ENCODE measurements at places on chromosomes 2 and 18.

DNA sequence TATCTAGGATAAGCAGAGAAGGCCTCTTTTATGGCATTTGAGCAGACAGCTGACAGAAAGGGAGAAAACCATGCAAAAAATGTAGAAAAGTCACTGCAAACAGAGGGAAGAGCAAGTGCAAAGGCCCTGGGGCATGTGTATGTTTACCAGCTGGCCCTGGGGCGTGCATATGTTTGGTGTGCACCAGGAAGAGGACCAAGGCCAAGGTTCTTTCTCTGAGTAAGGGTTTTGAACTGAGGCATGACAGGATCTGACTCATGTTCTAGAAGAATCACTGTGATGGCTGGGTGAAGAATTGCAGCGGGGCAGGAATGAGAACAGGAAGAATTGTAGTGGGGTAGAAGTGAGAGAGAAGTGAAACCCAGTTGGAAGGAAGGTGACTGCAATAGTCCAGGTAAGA is 69.6 kb downstream of the STEAP3 start:
- no peaks in the 10 kb centered on the region for H3K4me1 ChIP-seq
- peak; percentile 6 for DNase-seq
- no peak overlapping the region for H3K4me3 ChIP-seq
- no peaks in the 10 kb centered on the region for H3K36me3 ChIP-seq

DNA sequence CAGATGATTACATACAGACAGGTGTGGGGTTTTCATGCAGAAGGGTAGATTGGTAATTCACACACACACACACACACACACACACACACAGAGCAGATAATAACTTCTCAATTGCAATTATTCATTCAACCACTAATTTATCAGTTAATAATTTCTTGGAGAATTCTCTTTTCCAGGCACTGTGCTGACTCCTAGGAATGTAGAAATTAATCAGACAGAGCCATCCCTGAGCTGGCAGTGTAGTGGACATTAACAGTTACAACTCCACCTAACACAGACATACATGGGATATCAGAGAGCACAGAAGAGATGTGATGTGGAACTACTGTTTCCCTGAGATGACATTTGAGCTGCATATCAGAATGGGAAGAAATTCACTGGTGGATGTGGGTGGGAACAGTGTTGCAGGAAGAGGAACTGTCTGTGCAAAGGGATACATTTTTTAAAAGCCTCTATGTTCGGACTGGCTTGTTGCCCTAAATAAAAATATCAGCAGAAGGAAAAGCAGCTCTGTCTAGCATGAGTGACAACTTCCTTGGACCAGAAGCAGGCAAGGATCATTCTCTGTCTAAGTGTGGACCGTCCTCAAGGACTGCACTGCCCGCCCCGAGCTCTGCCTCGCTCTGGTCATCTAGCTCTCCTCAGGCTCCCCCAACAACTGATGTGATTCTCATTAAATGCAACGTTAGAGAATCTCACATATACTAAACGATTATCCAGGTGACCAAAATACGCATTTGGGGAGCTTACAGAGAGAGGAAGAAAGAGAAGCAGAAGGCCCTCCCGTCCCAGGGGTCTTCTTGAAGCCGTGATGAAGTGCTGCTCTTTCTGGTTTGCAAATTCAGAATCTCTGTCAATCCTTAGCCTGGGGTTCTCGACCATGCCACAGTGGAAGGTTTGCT is 173.4 kb upstream of the TRIB2 start:
- DNase-seq, result no peak
- H3K27me3 ChIP-seq, result no peaks in the 10 kb centered on the region
- H3K36me3 ChIP-seq, result no peaks in the 10 kb centered on the region
- H3K27ac ChIP-seq, result no peak overlapping the region
- H3K4me1 ChIP-seq, result no peaks in the 10 kb centered on the region

GRCh38 chr2:20496076-20496872 is 49.4 kb downstream of the RHOB start:
- H3K27me3 ChIP-seq, result no peaks in the 10 kb centered on the region
- H3K4me3 ChIP-seq, result no peak overlapping the region
- no peak overlapping the region for H3K27ac ChIP-seq
- DNase-seq, result peak; percentile 28
- H3K36me3 ChIP-seq, result no peaks in the 10 kb centered on the region

- no peak overlapping the region for H3K4me3 ChIP-seq
- H3K27ac ChIP-seq, result no peak overlapping the region
- H3K4me1 ChIP-seq, result no peaks in the 10 kb centered on the region
- DNase-seq, result no peak
Observed at GRCh38 chr2:210190345-210190744, 19.1 kb upstream of the KANSL1L start.

DNA sequence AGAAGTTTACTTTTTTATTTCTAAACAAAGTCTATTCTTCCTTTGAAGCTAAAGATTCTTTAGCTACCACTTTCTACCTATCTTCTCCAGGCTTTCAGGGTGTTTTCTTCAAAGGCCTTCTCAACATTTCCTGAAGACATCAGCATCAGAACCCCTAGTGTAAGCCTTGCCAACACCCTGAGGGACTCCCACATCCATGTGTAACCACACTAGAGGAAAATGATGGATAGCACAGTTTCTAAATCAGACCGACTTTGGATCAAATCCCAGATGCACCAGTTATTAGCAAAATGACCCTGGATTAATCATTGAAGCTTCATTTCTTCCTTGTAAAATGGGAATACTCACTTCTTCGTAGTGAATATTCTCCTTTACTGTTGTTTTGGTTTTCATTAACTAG is 4.7 kb upstream of the TTN start:
- no peaks in the 10 kb centered on the region for H3K36me3 ChIP-seq
- no peak overlapping the region for H3K27ac ChIP-seq
- H3K4me3 ChIP-seq, result no peak overlapping the region
- peak; percentile 46 for DNase-seq

DNA sequence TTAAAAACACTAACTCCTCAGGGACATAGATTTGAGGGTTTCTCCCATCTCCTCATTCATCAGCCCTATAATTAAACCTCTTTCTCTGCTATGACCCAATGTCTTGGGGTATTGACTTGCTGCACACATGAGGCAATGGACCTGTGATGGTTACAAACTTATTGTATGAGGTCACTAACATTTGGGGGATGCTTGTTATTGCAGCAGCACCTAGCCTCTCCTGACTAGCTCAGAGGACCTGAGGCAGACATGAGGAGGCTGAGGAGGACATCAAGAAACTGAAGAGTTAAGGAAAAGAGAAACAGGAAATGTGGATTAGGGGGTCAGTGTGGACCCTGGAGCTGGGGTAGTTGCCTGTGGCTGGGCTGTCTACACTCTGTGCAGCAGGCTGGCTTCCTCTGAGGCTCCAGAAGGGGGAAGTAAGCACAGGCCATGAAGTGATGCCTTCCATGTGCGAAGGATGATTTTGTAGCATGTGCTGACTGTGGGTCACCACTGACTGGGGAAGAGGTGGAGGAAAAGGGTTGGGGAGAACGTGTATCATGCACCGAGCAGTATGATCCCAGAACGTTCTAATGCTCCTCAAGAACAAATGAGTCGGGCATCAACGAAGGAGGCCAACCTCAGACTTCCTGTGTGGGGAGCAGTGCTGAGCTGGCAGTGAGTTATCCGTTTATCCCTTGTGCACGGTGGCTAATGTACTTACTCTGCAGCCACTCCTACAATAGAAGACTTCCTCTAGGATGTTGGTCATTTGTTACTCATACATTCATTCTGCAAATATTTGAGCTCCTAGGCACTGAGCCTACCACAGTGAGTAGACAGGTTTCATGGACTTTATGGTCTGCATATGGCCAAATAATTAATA is 42.1 kb upstream of the RFX8 start:
- H3K27me3 ChIP-seq, result no peaks in the 10 kb centered on the region
- H3K27ac ChIP-seq, result peak overlapping the region; percentile 94
- H3K4me1 ChIP-seq, result peaks cover 21% of the 10 kb centered on the region
- DNase-seq, result peak; percentile 99

DNA sequence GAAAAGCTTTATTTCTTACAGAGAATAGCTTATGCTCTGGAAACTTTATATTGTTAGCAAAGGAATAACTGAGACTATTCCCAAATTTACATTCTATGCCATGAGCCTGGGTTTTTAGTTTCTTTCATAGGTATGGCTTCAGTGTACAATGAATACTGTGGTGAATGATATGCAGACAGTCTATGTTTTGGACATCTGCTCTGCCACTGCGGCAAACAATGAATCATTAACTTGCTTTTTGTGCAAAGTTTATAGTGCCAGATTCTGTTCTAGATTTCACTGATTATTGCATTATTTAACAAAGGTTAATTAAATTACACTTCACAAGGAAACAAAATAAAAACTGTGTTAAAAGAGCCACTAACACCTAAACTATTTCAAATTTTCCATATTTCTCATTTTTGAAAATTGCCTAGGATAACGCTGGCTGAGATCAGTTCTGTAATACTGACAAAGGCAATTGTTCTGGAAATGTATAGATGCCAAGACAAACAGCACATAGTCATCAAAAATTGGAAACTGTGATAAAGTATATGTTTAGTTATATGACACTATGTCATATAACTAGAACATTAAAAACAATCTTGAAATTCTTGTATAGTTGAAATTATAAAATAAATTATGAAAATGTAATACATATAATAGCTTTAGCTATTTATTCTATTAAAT is 74.7 kb downstream of the ITSN2 start:
- no peaks in the 10 kb centered on the region for H3K27me3 ChIP-seq
- H3K27ac ChIP-seq, result no peak overlapping the region
- DNase-seq, result no peak

GRCh38 chr2:203949228-203949627 is 12.7 kb downstream of the ICOS start:
- no peaks in the 10 kb centered on the region for H3K36me3 ChIP-seq
- H3K4me3 ChIP-seq, result no peak overlapping the region
- peak; percentile 8 for DNase-seq

- no peaks in the 10 kb centered on the region for H3K4me1 ChIP-seq
- H3K36me3 ChIP-seq, result no peaks in the 10 kb centered on the region
- no peak overlapping the region for H3K27ac ChIP-seq
- DNase-seq, result peak; percentile 18
- no peaks in the 10 kb centered on the region for H3K27me3 ChIP-seq
- H3K4me3 ChIP-seq, result no peak overlapping the region
Observed at GRCh38 chr2:162369551-162369950, 25.6 kb downstream of the GCA start.

DNA sequence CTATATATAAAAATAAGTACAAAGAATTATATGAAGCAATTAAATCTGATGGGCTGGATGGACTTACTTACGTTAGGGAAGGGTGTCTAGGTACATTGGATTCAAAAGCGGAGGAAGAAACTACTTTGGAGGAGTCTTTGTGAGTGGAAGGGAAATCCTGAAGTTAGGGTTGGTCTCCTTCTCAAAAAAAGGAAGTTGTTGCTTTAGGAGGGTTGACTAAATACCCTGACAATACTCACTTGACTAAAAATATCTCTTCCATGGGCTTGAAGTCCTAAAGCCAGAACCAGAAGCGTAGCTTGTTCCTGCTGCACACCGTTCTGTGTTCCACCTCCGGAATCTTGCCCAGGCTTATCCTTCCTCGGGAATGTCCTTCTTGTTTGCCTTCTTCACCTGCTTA is 143.3 kb upstream of the ZEB2 start:
- no peaks in the 10 kb centered on the region for H3K36me3 ChIP-seq
- H3K4me1 ChIP-seq, result no peaks in the 10 kb centered on the region
- H3K27me3 ChIP-seq, result no peaks in the 10 kb centered on the region
- H3K27ac ChIP-seq, result no peak overlapping the region
- DNase-seq, result no peak

DNA sequence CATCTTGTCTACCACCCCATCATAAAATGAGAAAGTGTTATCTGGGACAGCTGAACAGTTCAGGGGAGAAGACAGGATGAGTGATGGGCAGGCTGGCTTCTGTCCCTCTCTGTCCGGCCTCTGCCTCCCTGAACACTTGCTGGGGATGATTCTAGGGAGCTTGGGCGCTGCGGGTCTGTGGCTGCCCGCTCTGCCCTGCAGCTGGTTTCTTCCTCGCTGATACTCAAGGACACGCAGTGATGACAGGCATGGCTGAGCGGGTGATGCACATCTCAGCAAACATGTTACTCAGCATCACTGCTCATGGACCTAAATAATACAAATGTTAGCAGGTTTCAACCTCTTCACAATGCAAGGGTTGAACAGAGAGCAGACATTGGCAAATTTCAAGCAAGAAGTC is 161.1 kb downstream of the TMEM18 start:
- no peaks in the 10 kb centered on the region for H3K36me3 ChIP-seq
- no peaks in the 10 kb centered on the region for H3K4me1 ChIP-seq
- no peaks in the 10 kb centered on the region for H3K27me3 ChIP-seq
- H3K27ac ChIP-seq, result no peak overlapping the region

DNA sequence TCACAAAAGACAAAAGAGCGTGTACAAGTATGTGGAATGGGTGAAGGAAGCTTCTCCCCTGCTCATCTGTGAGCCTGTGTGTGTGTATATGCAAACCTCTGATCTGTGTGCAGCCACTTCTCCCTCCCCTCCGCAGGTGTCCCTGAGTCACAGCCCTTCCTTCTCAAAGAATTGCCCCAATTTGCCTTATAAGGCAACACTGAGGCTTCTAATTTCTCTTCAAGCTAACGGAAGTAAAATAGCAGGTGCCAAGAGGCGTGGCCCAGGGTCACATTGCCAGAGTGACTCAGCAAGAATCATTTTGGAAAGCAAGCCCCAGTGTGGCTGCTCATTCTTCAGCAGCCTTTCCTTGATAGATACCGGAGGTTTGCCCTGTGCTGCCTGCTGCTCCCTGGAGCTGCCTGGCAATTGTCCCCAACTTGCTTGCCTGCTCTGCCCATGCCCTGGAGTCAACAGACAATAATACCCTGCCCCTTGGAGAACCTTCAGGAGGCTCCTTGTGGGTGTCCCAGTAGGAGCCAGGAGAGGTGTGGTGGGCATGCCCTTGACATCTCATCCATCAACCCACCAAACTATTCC is 37.3 kb upstream of the BMP10 start:
- no peak overlapping the region for H3K4me3 ChIP-seq
- peak; percentile 81 for DNase-seq
- H3K27ac ChIP-seq, result peak overlapping the region; percentile 6
- peaks cover 7% of the 10 kb centered on the region for H3K4me1 ChIP-seq
- H3K36me3 ChIP-seq, result no peaks in the 10 kb centered on the region
- no peaks in the 10 kb centered on the region for H3K27me3 ChIP-seq

DNA sequence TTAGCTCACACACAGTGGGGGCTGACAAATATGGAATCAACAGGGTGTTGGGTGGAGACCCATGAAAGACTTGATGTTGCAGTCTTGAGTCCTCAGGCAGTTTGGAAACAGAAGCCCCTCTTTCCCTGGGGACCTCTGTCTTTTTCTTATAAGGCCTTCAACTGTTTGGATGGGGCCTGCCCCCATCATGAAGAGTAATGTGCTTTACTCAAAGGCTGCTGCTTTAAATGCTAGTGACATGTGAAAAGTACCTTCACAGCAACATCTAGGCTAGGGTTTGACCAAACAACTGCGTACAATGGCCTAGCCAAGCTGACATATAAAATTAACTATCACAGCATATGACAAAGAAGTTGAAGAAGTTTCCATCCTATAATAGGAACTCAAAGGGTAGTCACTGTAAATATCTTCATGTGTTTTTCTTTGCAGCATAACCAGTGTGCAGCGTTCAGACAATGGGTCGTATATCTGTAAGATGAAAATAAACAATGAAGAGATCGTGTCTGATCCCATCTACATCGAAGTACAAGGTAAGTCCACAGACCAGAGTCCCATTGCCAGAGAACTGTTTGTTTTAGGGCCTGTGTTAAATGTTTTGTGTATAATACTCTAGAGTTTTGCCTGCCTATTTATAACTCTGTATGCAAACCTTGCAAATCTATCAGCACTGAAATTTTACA is 46.3 kb downstream of the MERTK start:
- DNase-seq, result no peak
- peaks cover 29% of the 10 kb centered on the region for H3K27me3 ChIP-seq
- no peaks in the 10 kb centered on the region for H3K36me3 ChIP-seq
- no peak overlapping the region for H3K4me3 ChIP-seq
- no peak overlapping the region for H3K27ac ChIP-seq

Data from fibroblast of lung (primary cell).